ENCODE measurements at places on chromosomes 16 and 17. TPM values are rescaled to one million over a fixed set of nuclear protein-coding genes. Genes with fewer than 3 reads are reported as not detected.

GRCh38 chr16:66290431-66290830, 76.1 kb upstream of the CDH5 start:
- H3K27ac ChIP-seq, result no peak overlapping the region
- no peaks in the 10 kb centered on the region for H3K27me3 ChIP-seq
- H3K4me1 ChIP-seq, result no peaks in the 10 kb centered on the region
- H3K4me3 ChIP-seq, result no peak overlapping the region

DNA sequence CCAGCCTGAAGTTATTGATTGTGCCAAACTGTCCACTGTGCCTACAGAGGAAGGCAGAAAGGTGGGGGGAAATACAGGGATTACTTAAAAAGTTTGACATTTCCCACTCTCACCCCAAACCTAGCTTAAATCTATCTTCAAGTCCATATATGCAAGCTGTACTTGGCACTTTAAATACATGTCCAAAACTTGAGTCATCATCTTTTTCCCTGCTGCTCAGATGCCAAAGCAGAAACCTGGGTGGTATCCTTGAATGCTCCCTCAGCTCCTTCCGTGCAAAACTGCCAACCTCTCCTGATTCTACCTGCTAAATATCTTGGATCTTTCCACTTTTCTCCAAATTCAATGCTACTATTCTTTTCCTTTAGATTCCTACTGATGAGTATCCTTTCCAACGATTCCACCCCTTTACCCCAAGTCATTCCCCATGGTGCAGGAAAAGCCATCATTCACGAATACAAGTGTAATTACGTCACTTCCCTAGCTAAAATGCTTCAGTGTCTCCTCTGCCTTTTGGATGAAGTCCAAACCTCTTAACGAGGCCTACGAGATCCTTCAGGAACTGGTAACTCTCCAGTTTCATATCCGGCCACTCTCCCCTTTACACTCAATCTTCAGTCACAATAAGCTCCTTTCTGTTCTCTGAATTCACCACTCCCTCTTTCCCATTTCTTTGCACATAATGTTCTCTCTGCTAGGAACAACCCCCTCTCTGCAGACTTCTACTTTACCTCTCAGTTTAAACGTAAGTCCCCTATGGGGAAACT, 9.3 kb downstream of the BECN1 start:
- H3K4me3 ChIP-seq, result no peak overlapping the region
- no peak for DNase-seq
- peaks cover 15% of the 10 kb centered on the region for H3K36me3 ChIP-seq
- no peak overlapping the region for H3K27ac ChIP-seq
- no peaks in the 10 kb centered on the region for H3K27me3 ChIP-seq

The IL17C gene
- total RNA-seq, result not detected

The SMIM22 gene
- not detected for total RNA-seq
